NCI-H2081 (cell line): ENCODE measurements at places on chromosomes 1 and 21.
A peak's percentile ranks its signal among the peaks of the same experiment; 100 is the strongest.

DNA sequence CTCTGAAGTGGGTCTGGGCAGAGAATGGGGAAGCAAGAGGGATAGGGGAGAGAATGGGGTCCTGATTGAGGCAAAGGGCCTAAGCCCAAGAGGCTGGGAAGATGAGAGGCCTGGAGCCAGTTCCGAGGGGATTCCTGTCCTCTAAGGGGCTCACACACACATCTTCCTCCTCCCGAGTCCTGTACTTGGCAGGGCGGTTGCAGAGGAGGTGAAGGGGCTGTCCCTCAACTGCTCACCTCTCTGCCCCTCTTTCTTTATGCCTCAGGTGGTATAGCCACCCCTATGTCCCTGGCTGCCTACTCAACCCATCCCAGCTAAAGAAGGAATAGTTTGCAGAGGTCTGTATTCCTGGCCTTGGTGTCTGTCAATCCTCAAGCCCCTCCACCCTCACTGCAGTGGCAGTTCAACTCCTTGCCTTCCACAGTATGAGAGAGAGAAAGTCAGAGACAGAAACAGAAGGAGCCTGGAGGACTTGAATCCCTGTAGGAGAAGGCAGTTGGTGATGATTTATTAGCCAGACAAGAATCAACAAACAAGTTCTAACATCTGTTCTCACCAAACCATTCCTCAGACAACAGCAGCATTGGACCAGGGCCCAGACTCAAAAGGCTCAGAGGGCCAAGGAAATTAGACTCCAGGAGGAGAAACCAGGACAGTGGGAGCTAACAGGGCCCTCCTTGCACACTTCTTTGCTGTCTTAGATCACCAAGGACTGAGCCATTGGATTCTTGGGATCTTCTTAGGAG is 10.7 kb downstream of the SH2D2A start:
- no peak for DNase-seq

DNA sequence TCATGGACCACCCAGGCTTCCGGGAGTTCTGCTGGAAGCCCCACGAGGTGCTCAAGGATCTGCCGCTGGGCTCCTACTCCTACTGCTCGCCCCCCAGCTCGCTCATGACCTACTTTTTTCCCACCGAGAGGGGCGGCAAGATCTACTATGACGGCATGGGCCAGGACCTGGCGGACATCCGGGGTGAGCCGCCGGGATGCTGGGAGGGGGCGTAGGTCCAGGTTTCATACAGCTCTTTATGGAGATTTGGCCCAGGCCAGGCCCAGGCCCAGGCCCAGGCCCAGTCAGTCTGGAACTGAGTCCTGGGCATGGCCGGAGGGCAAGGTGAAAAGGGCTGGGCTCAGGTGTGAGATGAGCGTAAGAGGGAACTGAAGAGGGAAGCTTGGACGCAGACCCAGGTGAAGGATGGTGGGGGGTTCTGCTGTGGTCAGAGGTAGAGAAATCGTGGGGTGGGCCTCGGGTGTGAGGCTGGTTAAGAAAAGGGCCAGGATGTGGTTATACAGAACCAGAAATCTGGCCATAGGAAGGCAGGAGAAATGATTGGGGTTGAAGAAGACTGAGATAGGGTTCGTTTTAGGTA is 23.0 kb downstream of the DISP3 start:
- no peak for DNase-seq

DNA sequence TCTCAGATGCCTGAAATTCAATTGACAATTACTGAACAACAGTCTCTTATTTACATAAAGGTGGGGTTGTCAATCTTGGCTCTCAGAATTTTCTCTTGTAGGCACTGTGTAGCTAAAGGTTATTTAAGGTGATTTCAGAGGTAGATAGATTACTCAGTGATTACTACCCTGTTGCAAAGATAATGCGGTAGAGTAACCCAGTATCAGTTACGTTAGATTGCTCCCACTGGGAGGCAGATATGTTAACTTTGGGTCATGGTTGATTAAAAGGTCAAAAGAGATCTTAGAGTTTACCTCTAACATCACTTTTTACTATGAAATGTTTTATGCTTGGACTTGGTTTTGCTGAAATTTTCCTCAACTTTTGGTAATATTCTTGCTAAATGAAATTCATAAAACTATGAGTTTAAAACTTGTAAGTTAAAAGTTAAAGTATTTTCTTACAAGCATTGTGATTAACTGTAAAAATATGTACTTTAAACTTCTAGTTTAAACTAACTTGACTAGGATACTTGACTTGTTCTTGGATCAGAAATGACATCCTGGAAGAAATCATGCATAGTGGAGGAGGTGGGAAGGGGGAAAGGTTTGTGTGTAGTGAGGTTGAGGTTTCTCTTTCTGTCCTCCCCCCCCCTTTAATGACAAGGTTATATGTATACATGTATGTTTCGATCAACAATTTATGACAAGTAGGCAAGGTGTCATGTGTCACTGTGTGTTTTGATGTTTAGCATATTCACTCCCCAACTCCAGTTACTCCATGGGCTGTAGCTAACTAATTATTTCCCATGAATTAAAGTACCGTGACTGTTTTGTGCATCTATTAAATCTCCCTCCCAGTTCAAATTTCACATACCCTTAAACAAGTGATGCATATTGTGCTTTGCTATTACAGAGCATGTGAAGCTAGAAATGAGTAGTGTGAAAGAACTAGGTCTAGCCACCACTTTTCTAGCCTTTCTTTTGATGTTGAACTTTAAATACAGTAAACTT is 2.9 kb downstream of the LAMC1 start:
- DNase-seq = peak; percentile 30

DNA sequence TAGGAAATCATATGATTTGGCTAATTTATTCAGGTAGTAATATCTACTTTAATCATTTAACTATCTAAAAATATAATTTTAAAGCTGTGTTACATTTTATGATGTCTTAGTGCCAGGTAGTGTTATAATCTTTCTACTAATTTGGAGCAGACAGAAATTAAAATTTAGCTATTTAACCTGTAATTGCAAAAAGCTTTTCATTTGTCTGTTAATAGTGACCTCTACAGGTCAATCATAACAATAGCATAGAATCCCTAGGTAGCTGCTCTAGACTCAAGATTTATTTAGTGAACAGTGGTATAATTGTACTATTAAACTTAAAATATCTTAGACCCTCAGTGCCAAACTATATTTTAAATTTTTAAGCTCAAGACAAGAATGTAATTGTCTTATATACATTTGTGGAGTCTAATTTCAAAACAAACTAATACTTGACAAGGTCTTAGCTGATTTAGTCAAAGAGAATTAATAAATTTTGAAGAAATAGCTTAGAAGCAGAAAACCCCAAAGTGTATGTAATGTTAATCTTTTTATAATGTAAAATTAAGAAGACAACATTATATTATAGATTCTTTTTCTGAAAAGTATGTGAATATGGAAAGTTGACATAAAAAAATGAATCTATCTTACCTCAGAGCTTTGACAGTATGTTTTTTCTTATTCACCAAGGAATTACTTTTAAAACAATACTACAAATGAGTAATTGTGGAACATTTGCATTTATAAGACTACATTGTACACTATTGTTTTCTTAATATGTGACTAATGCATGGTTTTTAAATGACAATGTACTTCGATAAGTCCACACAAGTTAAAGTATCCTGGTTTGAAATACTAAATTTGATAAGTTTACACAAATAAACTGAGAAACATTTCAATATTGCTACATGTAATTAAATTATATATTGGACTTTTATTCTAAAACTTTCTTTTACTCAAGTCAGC is 64.1 kb upstream of the RNPC3 start:
- DNase-seq = peak; percentile 1

- DNase-seq = peak; percentile 50
These were observed at the start of gene AK5 for GRCh38 chr1:77281491-77282186. AK5 (plus strand) TSS chr1:77282019; CDS start chr1:77282314, 295 bp downstream.

DNA sequence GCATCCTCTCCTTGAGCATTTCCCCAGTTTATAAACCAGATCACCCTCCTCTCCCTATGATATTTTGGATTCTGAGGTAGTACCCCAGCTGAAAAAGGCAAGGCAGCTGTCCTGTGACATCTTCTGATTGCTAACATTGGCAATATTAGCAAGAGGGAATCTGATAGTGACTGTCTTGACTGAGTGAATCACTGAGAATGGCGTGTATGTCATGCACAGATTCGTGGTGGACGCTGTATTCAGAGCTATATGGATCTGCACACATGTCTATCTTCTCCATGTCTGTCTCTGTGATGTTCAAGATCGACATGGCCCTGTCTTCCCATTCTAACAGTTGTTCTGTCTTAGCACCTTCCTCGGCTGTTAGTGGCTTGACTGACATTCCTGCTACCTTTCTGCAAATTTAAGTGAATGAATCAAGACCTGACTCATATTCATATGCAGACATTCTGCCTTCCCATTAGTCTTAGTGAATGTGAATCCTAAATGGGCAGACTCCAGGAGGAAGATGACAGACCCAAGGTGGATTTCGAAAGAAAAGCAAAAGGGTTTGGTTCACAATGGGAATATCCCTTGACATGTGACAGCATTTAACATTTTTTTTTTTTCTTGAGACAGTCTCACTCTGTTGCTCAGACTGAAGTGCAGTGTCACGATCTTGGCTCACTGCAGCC is 97.7 kb downstream of the PGBD5 start:
- no peak for DNase-seq

DNA sequence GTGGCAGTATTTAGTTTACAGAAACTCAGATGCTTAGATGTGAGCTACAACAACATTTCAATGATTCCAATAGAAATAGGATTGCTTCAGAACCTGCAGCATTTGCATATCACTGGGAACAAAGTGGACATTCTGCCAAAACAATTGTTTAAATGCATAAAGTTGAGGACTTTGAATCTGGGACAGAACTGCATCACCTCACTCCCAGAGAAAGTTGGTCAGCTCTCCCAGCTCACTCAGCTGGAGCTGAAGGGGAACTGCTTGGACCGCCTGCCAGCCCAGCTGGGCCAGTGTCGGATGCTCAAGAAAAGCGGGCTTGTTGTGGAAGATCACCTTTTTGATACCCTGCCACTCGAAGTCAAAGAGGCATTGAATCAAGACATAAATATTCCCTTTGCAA is 59.7 kb upstream of the ZNF326 start:
- no peak for DNase-seq

- DNase-seq = no peak
These were observed 201.0 kb upstream of the B3GALT2 start for GRCh38 chr1:193387406-193387805.

- DNase-seq = no peak
These were observed 15.9 kb upstream of the IFNAR1 start for GRCh38 chr21:33308586-33309490.

GRCh38 chr21:35016517-35017188 is 32.4 kb downstream of the RUNX1 start:
- DNase-seq = no peak
